ENCODE measurements at places on chromosomes 7 and 10.

DNA sequence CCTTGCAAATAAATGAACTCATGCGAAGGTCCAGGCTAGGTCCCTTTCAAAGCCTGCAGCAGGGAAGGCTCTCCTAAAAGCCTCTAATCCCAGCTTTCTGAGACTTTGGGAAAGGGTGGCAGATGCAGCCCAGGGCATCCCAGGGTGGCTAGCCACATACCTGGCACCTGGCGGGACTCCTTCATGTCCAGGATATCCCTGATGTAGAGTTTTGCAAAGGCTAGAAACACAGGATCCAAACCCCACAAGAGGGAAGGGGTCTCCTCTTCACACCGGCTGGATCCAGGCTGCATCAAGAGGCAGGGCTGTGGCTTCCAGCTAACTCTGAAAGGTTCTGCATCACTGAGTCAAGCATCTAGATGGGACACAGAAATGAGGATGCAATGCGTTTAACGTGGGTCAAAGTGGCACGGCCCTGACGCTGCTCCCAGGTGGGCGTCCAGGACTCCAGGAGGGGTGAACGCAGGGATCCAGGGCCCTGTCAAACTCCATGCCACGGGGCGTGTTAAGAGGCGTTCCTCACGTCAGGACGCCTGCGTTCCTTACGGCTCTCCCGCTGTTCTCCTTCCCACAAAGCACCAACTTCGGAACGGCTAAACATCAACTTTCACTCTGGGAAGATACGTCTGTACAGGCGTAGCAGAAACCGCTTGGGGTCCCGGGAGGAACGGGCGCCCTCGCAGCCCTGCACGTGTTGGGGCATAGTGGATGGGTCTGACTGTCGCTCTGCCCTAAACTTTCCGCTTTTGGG lies 507 bp downstream of the STN1 start:
- DNase-seq = no peak

DNA sequence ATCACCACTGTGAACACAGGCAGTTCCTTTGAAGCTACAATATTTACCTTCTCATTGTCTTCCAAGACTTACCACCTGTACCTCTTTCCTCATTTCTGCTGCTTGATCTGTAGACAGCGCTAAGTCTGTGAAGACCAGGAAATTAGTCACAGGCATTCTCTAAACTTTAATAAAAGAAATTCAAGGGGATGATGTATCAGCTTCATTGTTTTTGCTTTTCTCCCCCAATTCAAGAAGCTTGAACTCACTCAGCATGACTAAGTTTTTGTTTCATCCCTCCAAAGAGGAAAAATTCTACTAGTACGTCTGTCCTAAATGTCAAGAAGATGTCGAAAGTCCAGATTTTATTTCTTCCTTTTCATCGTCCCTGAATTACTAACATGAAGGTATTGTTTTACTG lies 75.3 kb upstream of the PPP1R9A start:
- no peak for DNase-seq

GRCh38 chr10:110129490-110129889 lies 77.9 kb upstream of the MXI1 start:
- no peak for DNase-seq

DNA sequence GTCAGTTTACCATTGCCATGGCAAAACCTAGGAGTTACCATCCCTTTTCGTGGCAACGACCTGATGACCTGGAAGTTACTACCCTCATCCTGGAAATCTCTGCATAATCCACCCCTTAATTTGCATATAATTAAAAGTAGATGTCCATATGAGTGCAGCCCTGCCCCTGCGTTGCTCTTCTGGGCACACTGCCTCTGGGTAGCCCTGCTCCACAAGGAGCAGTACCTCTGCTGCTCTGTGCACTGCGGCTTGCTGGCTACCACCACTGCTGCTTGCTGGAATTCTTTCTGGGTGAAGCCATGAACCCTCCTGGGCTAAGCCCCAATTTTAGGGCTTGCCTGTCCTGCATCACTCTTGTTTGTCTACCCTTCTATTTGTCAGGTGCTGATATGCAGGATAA lies 12.5 kb downstream of the CYP17A1 start:
- DNase-seq = no peak

DNA sequence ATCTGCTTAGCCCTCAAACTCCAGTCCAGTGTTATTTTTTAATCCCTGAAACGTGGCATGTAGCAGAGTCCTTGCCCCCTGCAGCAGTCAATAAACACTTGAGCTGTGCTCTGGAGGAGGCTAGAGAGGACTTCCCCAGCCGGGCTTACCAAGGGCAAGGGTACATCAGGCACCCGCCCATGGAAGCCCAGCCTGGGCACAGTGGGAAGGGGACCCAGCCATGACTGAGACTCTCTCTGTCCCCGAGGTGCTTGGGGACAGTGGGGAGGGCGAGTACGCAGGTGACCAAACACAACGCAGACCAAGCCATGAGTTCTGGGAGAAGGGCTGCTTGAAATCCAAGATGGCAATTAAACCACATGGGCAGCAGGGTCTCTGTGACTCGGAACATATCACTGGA lies 45.2 kb downstream of the EBF3 start:
- DNase-seq = no peak

DNA sequence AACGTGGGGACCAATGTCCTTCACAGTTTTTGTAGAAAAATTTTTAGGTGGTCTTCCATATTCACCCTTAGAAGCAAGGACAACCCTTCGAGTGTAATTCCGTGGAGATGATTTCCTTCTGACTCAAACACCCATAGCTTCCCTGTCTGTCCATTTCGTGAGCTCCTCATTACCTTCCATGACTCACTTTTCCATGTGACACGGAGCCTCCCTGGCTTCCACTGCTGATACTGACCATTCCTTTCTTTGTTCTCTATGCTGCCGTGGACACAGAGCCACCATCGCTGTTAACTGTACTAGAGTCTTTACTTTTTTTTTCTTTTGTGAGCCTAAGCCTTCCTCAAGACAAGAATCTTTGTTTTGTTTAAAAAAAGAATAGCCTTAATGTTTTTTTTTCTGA lies 12.5 kb upstream of the ARMS2 start:
- no peak for DNase-seq

DNA sequence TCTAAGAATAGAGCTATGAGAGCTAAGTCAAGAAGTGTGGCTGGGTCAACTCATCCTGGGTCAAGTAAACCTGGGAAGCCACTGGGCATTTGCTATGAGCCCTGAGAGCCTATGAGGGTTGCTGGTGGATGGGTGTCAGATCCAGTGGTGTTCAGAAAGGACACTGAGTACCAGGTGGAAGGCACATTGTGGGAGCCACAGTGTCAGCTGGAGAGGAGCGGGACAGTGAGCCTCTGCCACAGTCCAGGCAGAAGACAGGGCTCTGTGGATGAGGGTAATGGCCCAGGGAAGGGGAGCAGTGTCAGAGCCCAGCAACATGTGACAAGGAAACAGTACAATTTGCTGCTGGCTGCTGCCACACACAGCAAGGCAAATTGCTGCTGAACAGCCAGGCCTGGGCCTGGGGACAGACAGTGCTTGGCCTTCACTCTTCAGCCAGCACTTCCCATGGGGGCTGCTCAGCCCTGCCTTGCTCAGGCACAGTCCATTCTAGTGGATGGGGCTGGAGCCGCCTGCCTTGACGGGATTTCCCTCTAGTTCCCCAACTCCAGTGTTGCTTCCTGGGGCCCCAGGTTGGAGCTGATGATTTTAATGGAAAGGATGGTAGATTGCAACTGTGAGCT lies 90.9 kb upstream of the CHST15 start:
- no peak for DNase-seq

GRCh38 chr7:41943094-41943577 lies 240.2 kb upstream of the INHBA start:
- peak; percentile 53 for DNase-seq

DNA sequence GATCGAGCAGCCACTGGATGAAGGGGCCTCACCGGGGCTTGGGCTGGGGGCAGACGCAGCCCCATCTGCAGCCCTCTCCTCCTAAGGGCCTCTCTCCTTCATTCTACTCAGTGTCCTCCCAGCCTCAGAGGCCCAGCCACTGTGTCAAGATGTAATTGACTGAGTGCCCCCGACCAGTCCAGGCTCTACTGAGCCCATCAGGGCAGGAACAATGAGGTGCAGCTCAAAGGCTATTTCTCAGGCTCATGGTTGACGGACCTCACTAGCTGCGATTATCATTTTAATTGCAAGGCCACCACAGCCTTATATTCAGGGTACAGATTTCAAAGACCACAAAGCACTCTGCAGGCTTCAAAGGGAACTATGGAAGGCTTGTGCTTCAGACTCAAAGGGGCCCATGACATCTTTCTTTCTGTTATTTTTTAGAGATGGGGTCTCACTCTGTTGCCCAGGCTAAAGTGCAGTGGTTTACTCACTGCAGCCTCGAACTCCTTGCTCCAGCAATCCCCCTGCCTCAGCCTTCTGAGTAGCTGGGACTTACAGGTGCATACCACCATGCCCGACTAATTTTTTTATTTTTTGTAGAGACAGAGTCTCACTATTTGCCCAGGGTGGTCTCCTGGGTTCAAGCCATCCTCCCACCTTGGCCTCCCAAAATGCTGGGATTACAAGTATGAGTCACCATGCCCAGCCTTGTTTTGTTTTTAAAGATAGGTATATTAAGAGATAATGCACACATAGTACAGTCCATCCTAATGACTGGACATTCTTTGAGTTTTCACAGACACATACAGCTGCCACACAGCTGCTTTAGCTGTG lies 23.7 kb downstream of the SLC29A3 start:
- no peak for DNase-seq

DNA sequence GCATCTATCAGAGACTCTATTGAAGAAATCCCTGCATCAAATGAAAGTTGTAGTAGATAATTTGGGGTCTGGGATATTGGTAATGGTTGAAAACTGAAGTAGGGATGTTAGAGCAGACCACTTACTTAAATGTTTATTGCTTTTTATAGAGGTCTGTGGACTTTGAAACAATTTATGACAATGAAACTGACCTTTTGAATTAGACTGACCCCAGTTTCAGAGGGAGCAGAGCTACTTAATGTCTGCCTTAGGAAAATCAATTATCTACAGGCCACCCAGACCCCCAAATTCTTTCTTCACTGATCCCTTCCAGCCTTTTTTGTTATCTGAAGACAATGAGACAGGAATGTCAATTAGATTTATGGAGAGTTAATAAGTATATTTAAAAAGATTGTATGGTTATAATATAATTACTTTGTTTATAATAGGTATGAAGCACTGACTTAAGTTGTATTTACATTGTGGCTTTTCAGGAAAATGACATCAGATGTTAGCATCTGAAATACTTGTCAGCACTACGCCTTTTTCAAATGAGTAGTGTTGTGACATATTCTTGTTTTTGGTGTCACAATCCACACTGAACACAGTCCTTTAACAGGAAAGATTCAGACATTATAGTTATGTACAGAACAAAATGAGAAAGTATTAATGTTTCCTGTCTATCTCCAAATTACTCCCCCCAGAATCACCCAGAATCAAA lies 13.9 kb downstream of the MGAM2 start:
- no peak for DNase-seq

Measured in CD4-positive, alpha-beta T cell treated with Interleukin-17A for 1 hour (primary cell).